Vagina (tissue), 2 donors: ENCODE measurements at places on chromosomes 5 and 9.

GRCh38 chr9:110031511-110032173, 176.3 kb downstream of the C9orf152 start:
- no peak for DNase-seq

GRCh38 chr9:37011530-37011929, 22.5 kb downstream of the PAX5 start:
- DNase-seq = no peak

DNA sequence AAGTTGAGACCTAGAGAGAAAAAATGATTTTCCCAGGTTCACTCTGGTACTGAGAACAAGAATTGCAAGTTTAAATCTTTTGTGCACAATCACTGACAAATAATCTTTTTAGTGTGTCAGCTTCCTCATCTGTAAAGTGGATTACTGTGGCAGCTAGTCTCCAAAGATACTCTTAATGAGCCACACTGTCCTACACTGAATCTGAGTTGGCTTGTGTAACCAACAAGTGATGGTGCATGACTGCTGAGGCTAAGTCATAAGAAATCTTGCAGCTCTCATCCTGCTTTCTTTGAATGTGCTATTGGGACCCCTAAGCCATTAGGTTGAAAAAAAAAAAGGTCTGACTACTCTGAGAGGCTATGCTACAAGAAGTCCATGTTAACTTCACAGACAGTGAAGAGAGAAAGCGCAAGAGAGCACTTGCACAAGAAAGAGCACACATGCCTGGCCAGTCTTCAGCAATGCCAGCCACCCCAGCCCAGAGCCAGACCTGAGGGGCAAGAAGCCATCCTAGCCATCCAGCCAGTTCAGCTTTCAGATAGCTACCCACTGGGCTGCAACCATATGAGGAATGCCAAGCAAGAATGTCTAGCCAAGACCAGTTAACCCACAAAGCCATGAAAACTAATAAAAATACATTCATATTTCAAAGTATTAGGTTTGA, 419.4 kb downstream of the RAB3C start:
- DNase-seq = no peak

- DNase-seq = no peak
These were observed 142.4 kb downstream of the OLFM1 start for GRCh38 chr9:135229701-135230385.

- no peak for DNase-seq
These were observed 79.9 kb downstream of the FNBP1 start for GRCh38 chr9:129962889-129963703.

DNA sequence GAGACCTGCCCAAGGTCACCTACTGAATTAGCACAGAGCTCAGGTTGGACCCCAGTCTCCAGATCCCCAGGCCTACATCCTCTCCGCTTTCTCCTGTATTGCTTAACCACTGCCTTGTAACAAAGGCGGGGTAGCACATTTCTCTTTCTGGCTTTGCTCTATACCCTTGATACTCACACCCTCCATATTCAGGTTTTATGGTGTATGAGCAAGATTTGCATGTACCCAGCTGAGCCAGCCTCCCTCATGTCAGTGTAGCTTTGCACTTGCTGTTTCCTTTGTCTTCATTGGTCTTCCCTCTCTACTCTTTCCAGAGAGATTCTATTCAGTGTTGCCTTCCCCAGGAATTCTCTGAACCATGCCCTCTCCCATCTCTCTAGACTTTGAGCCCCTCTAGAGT, 19.6 kb upstream of the ZCCHC7 start:
- no peak for DNase-seq

- DNase-seq = no peak
These were observed 74.5 kb upstream of the TBCA start for GRCh38 chr5:77850536-77851175.

DNA sequence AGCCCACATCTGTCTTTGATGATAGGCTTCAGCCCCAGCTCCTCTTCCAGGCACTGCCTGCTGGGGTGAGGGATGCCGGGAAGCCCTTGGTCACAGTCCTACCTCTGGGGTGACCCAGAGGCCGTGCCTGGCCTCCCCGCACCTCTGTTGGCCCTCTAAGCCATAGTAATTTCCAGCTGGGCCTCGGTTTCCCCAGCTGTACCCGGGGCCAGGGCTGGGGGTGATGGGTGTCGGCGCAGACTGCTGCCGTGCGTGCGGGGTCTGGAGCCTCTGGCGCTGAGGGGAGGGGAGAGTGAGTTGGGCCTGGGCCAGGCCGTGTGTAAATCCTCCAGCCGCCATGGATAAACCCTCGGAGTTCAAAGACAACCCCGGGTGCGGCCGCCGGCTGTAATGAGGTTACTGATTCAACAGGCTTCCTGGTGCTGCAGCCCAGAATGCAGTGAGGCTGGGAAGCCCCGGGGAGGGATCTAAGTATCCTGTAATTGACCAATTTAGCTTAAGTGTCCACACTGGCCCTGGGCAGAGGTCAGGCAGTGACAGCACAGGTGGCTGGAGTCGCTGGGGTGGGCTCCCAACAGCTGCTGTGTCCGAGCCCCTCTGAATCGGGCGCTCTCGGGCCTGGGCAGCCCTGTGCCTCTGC, 7.1 kb downstream of the RXRA start:
- no peak for DNase-seq

- no peak for DNase-seq
These were observed at the start of gene SOWAHA for GRCh38 chr5:132812781-132813598. Gene SOWAHA (plus strand): TSS chr5:132813302. CDS start chr5:132813622, 320 bp downstream.

- no peak for DNase-seq
These were observed 39.4 kb downstream of the MRPS27 start for GRCh38 chr5:72280581-72281069.

- DNase-seq = no peak
These were observed 1250.6 kb downstream of the EFNA5 start for GRCh38 chr5:106420102-106420501.

DNA sequence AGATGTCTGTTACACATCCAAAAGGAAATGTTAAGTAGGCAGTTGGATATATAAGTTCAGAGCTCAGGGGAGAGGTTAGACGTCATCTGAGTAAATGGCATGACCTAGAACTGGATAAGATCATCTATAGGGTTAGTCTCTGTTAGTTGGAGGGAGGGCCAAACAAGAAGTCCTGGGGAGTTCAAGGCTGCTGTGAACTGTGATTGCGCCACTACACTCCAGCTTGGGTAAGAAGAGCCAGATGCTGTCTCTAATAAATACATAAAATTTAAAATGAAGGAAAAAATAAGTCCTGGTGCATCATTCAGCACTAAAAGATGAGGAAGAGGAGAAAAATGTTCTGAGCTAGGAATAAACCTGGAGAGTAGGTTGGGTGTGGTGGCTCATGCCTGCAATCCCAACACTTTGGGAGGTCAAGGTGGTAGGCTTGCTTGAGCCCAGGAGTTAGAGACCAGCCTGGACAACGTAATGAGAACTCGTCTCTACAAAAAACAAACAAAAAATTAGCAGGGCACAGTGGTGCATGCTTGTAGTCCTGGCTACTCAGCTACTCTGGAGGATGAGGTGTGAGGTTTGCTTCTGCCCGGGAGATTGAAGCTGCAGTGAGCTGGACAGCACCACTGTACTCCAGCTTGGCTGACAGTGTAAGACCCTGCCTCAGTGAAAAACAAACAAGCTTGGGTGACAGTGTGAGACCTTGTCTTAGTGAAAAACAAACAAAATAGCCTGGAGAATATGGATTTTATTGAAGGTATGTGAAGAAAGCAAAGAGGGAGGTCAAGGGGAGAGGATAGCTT, 123.6 kb downstream of the ACTBL2 start:
- no peak for DNase-seq

DNA sequence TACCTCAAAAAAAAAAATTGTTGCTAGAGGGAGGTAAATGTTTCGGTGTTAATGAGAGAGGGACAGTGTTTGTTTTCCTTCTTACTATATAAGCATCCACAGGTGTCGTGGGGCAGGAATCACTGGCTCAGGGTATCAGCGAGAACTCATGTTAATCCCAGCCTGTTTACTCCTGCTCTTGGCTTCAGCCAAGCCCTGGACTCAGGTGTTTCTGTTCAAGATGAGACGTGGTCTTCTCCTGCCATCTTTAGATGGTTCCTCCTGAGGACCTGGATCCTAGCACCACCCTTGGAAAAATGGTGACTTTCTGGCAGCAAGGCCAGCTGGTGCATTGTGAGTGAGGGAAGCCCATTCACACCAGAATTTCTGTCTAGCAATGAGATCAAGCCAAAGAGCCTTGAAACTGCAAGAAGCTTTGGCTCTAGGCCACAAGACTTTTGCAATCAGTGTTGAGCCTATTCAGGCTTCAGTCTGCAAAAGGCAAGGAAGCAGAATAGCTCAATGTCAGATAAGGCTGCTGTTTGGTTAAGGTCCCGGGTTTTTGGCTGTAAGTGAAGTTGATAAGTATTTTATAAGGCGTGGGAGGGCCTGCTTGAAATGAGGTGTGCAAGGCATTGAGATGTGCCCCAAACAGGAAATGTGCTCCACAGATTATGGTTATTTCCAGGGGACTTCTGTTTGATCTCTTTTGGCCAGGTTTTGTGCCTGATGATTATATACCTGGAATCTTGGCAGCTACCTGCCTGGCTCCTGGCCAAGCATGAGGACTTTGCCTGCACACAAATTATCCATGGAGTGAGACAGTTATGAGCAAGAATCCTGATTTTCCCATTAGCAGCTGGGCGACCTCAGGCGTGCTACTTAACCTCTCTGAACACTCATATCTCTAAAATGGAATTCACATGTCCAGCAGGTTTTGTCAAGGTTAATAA, 99.8 kb downstream of the TENT4A start:
- DNase-seq = peak; percentile 70

GRCh38 chr9:68898781-68899439, 115.0 kb downstream of the PRKACG start:
- no peak for DNase-seq

- DNase-seq = no peak
These were observed 238.6 kb downstream of the FANCC start for GRCh38 chr9:95078939-95079338.

DNA sequence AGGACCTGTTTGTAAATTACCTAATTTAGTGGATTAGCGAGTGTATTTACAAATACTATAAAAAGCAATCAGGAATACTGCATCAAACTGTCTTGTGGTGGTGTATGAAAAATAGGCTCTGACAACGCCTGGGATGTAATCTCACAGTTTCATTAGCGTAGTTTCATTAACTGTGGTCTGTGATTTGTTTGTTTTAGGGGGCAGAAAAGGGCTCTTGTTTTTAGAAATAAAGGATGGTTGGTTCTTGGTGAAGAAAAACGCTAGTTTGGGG, 1.4 kb downstream of the SLC44A1 start:
- no peak for DNase-seq

GRCh38 chr5:155193029-155193428, 179.5 kb downstream of the KIF4B start:
- DNase-seq = no peak

- DNase-seq = no peak
These were observed 25.2 kb downstream of the COL5A1 start for GRCh38 chr9:134666831-134667230.

- DNase-seq = peak; percentile 81
These were observed 9.6 kb downstream of the TMOD1 start for GRCh38 chr9:97510797-97511654.

GRCh38 chr9:89367726-89368437, 49.6 kb downstream of the SECISBP2 start:
- DNase-seq = no peak

GRCh38 chr5:73266925-73267765, 94.2 kb downstream of the TMEM174 start:
- no peak for DNase-seq

DNA sequence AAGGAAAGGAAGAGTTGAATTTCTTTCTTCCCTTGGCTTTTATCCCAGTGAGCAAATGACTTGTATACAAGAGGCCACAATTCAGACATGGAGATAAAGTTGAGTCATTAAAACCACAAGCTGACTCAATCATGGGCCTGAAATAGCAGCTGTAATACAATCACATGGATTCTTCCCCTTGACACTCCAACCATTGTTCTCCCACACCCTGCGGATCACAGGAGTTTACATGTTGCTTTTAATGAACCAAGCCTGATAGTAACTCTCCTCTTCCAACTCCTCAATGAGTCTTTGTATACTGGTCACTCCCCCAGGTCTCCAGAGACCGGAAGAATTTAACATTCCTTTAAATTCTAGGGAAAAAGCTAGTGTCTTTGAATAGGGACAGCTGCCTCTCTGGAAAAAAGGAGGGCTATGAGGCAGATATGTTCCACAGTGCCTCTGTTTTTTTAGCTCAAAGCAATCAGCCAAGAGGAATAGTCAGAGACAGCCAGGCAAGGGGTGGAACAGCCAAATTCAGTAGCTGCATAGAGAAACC, 32.4 kb downstream of the PCDHGC5 start:
- DNase-seq = peak; percentile 31

GRCh38 chr5:168467755-168468330, 18.4 kb upstream of the RARS1 start:
- no peak for DNase-seq

GRCh38 chr5:128082551-128083032, 974 bp upstream of the SLC12A2 start:
- no peak for DNase-seq

- DNase-seq = no peak
These were observed 441.5 kb upstream of the CDH6 start for GRCh38 chr5:30752015-30752414.

- DNase-seq = no peak
These were observed 10.9 kb upstream of the CLIC3 start for GRCh38 chr9:137007108-137007815.

DNA sequence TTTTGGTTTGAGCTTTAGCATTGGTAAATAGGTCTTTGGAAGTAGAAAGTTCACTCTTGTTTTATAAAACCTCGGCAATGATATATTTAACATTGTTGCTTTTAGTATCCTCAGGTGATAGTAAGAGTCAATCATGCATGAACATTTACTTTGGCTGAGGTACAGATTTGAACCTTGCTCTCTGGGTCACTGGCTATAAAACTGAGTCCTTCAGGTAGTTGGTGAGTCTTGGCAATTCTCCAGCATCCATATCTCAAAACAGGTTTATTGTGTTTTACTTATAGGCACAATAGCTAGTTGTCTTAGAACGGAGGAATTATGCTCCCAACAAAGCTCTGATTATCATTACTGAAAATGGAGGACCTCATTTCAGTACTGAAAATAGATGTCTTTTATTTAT, 75.1 kb downstream of the MAT2B start:
- no peak for DNase-seq

GRCh38 chr5:131264451-131265099, 722 bp downstream of the CDC42SE2 start:
- DNase-seq = no peak

GRCh38 chr5:88556406-88556805, 287.8 kb upstream of the TMEM161B start:
- no peak for DNase-seq

- DNase-seq = no peak
These were observed 1.4 kb downstream of the HMGCR start for GRCh38 chr5:75338408-75338807.

- DNase-seq = no peak
These were observed 32.5 kb upstream of the HMCN2 start for GRCh38 chr9:130232899-130233586.

- DNase-seq = no peak
These were observed 23.9 kb downstream of the SLC46A2 start for GRCh38 chr9:112866662-112867274.

GRCh38 chr5:31638345-31638744, 586 bp upstream of the PDZD2 start:
- DNase-seq = no peak

GRCh38 chr9:113953531-113953930, 77.4 kb downstream of the ZNF618 start:
- DNase-seq = no peak

GRCh38 chr5:169151051-169151805, 149.7 kb downstream of the SLIT3 start:
- DNase-seq = no peak
